ENCODE measurements at places on chromosomes 1 and 21.

- no peak for DNase-seq
Observed at GRCh38 chr1:231839999-231840398, 213.4 kb downstream of the DISC1 start.

GRCh38 chr1:28134651-28135207 lies 41.8 kb downstream of the PTAFR start:
- DNase-seq = no peak

- no peak for DNase-seq
Observed at GRCh38 chr1:19360843-19361610, 48.9 kb downstream of the SLC66A1 start.

DNA sequence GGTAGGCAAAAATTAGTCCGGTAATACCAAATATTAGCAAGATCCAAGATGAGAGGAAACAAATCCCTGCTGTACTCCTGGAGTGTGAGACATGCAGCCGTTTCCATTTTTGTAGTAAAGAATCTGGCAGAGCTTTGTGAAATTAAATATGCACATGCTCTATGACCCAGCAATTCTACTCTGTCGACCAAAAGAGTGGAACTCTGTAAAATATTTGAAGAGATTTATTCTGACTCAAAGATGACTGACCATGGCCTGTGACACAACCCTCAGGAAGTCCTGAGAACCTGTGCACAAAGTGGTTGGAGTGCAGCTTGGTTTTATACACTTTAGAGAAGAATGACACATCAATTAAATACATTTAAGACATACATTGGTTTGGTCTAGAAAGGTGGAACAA lies 16.2 kb downstream of the HAX1 start:
- no peak for DNase-seq

DNA sequence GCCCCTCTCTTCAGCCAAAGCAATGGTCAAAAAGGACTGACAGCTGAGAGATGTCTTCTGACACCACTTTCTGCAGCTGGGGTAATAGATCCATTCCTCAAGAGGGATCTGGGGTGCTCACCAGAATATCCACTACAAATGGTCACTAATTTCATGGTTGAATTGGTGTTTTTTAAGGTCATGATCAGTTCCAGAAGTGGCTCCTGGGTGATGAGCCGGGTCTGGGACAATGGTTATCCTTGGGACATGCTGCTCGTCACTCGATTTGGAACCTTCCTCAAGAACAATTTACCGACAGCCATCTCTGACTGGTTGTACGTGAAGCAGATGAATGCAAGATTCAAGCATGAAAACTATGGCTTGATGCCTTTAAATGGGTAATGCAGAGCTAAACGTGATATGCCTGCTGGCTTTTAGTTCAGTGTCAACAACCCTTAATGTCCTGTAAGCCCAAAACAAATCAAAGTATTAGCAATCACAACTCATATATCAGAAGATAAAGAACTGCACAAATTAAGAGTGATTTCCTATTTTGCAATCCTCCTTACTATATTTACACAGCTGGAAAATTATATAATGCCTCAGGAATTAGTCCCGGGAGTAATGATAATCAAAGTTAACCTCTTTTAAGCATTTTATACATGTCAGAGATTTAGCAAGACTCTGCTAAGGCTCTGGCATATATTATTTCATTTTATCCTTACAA lies 20.1 kb downstream of the FMO3 start:
- DNase-seq = no peak

DNA sequence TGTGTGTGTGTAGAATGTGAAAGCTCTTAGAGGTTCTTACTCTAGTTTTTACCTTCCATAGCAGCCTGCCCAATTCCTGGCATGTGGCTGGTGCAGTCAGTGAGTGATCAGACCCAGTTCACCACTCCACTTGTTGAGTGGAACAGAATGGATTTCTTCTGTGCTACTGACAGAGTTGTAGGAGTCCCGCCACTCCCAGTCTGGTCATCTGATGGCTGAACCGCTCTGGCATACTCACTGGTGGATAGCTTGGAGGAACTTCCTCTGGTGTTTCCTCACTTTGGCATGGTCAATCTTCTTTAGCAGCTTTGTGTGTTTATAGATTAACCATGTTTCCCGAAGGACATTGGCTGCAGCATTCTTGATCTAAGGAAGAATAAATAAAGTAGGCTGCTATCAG lies 106.7 kb upstream of the ADAR start:
- no peak for DNase-seq

DNA sequence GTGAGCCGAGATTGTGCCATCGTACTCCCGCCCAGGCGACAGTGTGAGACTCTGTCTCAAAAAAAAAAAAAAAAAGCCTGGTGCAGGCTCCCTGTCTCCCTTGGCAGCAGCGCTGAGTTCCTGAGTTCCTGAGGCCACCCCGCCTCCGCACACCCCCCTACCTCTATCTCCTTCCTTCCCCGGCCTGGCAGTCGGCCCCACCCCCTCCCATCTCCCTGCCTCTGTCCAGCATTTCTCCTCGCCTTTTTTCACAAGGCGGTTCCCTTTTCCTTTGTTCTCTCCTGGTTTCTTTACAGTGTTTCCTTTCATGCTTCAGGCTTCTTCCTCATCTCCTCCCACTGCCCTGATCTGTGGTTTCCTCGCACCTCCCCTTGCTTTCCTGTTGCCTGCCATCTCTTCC lies 2.7 kb downstream of the RORC start:
- no peak for DNase-seq

DNA sequence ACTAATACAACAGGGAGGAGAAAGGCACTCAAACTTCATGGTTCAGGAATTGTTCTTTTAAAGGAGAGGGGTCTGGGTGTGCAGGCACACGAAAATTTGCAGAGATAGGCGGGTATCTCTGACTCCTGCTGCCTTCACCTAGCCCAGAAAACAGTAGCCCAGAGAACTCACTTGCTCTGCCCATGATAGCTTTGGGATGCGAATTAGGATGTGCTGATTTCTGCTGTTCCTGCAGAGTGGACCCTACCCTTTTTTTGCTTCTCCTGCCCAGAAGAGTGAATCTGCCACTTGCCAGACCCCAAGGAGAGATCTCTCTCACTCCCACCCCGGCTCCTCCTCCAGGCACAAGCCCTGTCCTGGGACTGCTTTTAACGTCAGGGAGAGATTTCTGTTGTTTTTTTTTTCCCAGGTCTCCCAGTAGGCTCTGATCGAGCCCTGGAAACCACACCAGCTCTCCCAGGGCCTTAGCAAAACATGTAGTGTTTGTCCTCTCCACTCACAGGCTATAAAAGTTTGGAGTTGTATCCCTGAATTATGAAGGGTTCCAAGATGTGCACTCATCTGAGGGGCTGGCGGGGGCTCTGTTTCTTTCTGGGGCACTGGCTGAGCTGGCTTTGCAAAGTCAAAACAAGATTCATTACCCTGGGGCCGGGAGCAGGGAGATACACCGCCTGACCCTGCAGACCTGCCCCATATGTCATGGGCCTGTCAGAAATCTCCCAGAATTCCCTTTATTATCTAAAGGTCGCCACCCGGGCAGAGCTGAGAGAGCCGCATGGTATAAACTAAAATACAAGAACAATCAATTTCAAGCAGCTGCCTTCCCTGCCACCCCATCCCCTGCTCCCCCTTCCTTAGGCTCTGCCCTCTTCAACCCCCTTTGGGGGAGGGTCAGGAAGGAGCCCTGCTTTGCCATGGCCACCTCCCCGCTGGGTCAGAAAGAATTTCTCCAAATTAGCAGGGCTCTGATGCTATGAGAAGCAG lies 17.9 kb downstream of the PLXNA2 start:
- no peak for DNase-seq

DNA sequence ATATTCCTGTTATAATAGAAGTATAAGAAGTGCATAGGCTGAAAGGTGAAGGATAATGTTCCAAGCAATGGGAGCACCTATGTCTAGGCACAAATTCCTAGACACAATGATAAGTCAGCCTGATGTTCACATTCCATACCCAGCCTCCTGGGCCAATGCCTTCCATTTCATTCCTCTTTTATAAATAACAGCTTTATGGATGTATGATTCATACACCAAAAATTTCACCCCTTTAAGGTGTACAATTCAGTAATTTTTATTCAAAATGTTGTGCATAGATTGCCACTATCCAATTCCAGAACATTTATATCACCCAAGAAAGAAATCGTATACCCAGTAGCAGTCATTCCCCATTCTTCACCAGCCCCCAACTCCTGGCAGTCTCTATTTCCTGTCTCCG lies 118.8 kb downstream of the BRINP2 start:
- DNase-seq = no peak

DNA sequence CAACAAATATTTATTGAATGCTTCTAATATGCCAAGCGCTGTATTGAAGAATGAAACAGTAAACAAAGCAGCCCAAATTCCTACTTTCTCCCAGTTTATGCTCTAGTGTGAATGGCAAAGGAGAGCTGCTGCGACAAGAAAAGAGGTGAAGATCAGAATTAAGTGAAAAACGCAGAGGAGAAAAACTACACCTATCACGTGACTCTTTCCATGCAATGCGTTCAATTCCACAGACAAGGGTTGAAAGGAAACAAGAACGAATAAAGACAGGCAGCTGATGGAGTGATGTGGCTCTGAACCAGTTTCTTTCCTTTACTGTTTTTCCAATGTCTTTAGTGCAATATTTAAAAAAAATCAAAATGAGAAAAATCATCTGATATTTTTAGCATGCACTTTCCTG lies 23.6 kb downstream of the MT1HL1 start:
- DNase-seq = no peak

DNA sequence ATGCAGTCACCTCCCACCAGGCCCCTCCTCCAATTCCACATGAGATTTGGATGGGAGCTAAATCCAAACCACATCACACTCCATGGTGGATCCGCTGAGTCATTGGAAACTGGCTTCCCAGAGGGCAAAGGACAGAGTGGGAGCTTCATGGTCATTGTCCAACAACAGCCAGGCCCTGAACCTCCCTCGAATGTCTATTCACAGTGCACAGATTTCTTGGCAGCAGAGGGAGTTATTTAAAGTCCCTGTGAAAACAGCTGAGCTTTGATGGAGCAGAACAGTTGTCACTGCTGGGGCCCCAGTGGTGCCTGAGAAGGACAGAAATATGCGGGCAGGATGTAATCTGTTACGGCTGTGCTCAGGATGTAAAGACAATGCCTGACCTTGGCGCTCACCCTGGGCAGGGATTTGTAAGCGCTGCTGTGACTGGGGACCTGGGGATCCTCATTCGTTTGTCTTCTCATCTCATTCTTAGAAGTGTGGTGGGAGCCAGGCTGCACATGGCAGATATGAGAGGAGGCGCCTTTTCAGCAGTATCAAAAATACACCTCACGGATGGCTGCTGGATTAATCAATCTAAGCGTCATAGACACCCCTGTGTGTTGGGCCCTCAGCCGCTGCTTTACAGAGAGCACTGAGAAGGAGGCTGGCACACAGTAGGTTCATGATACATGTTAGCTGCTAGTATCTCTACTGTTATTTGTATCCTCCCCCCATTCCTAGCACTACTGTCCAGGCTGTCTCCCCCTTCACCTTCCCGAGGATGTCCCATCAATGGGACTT lies 439.4 kb downstream of the PTPRU start:
- DNase-seq = no peak

- DNase-seq = no peak
Observed at GRCh38 chr1:14189381-14189780, 409.1 kb upstream of the KAZN start.

GRCh38 chr1:32307324-32307723 lies 15.4 kb downstream of the HDAC1 start:
- DNase-seq = no peak

DNA sequence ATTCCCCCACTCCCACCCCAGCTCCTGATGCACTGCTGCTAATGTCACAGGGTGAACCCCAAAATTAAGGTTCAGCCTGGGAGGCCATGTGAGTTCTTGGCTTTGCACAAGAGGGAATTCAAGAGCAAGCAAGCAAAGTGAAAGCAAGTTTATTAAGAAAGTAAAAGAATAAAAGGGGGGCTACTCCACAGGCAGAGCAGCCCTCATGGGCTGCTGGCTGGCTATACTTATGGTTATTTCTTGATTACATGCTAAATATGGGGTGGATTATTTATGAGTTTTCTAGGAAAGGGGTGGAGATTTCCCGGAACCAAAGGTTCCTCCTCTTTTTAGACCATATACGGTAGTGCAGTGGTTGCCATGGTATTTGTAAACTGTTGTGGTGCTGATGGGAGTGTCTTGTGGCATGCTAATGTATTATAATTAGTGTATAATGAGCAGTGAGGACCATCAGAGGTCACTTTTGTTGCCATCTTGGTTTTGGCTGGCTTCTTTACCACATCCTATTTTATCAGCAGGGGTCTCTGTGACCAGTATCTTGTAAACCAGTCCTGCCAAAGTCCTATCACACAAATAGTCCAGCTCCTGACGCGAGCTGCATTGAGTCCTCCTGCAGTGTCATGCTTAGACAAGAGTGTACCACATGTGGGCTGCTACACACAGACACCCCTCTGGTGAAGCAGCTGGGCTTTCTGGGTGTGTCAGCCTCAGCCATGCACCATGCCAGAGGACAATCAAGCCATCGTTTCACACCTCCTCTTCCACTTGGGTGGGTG lies 46.4 kb upstream of the CSF1 start:
- DNase-seq = no peak

DNA sequence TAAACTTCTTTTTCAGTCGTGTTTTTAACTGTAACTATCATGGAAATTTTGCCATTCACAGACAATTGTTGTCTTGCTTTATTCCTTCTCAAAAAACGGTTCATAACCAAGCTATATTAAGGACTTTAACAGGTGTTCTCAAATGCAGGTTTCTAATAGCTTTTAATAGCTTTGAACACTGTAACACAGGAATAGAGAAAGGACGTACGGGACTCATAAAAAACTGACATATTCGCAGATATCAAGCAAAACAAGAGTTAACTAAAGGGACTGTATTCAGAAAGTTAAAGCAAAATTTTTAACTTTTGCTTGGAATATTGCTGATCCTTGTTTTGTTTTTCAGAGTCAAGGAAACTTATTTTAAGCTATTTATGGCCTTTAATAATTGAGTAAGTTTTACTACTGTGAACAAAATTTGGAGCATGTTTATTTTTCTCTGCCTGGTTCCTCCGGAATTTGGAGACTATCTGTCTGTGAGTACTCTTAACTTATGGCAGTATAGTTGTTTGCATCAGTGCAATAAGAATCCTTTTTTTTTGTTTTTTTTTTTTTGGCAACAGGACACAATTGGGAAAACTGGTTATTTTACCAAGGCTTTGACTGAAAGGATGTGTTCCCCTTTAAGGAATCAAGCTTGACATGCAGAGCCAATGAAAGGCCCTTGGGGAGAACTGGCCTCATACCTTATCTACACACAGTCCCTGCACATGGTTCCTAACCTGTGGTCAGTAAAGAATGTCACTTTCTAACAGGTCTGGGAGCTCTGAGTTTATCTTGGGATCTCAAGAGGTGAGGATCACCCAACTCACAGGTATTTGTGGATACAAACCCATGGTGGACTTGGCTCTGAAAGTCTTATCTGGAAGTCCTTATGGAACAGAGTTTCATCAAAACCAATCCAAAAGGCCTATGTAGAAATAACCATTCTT lies 5.8 kb upstream of the CD46 start:
- no peak for DNase-seq
